KG1 (cell line): ENCODE measurements at places on chromosomes 1 and 21.

DNA sequence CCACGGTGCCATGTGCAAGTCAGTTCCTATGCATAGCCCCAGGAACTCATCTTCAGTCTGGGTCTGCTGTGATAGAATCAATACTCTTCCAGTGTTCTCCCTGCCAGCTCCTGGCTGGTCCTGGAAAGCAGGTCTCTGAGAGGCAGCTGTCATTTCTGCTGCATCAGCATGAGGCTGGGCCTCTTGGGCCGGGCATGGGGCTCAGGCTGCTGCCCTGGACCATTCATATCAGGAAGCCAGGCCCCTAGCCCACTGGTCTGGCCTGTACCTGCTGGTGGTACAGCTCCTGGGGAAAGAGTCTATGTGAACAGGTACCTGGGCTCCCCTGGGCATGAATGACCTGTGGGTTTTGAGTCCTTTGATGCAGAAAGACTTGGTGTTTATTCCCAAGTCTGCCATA, 173.6 kb upstream of the CSF3R start:
- no peak for DNase-seq

DNA sequence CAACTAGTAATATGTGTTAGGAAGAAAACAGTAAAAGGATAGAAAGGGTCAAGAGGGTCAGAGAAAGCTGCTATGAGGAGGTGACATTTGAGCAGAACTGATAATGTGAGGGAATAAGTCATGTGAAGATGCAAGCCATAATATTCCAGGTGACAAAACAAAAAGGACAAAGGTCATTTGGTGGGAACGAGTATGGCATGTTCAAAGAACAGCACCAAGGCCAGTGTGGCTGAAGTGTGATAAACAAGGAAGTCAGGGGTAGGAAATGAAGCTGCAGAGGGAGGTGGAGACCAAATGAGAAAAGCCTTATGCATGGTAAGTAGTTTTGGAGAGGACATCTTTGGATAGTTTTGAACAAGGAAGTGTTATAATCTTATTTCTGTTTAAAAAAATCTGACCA, 46.7 kb downstream of the LPGAT1 start:
- no peak for DNase-seq

DNA sequence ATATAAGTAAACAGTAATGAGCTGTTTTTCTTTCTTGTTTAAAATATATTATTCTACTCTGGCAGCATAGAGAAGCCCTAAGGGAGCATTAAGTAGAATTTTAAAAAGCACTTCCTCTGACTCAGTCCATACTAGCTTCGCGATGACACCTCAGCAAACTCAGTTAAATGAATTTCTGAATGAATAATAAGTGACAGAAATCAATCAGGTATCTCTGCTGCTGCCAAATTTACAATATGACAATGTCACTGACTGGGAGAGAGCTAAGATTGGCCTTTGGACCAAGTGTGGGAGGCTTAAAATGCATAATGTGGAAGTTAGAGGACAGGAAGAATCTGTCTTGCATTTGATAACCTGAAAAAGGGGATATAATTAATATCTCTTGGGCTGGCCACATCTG, 296.1 kb downstream of the HHIPL2 start:
- DNase-seq = no peak

DNA sequence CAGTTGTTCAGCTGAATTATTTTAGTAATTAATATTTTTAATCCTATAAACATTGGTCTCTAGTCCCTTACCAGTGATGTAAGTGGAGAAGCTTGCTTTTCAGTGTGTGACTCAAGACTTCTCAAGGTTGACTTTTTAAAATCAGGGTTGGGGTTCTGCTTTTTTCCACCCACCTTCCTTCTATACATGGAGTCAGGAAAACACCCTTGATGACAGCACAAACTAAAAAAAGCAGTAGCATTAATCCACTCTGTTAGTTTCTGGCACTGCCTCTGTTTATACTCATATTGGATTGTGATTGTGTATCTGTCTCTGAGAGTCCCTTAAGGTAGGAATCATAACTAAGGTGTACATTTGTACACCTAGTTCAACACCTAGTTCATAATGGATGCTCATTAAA, 8.3 kb upstream of the PLEKHO1 start:
- no peak for DNase-seq

GRCh38 chr21:43881283-43881682, 16.3 kb downstream of the AGPAT3 start:
- DNase-seq = no peak

DNA sequence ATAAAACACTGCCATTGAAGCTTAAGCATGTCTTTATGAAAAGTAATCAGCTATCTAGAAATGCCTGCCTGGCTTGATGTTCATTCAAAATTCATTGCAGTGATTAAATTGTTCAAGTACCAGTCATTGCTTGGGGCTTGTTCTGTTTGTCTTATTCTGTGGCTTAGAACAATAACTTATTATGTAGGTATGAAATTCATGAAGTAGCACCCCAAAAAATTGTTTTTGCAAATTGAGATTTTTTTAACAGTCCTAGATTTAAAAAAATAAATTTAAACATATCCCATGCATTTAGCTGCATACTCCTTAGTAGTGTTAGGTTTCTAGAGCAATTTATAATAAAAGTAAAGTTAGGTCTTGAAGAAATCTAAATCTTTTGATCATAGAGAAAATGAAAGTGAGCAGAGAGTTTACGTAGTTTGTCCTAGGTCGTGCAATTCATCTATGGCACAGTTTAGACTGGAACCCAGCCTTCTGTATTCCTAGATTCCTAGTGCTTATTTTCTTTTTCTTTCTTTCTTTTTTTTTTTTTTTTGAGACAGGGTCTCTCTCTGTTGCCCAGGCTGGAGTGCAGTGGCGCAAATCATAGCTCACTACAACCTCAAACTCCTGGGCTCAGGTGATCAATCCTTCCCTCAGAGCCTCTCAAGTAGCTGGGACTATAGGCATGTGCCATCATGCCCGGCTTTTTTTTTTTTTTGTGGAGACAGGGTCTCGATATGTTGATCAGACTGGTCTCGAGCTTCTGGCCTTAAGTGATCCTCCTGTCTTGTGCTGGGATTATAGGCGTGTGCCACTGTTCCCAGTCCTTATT, 9.3 kb downstream of the MIER1 start:
- DNase-seq = no peak

DNA sequence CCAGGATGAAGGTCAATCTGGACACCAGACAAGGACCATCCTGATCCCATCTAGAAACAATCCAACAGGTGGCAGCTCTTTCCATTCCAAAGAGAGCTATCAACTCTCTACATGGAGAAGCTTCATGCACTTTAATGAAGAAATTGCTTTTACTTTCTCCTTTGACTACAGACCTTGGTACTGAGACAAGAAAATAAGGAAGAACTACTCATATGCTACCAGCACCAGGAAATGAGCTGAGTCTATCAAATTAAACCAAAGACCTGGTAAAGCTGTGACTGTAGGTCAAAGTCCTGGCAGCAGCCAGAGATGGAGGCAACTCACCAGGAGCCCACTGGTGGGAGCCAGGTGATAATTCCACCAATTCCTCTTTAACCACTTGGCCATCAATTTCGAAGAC, 64.3 kb upstream of the LRRC8B start:
- DNase-seq = no peak

GRCh38 chr1:59504276-59504675, 207.4 kb downstream of the FGGY start:
- DNase-seq = no peak

- no peak for DNase-seq
Observed at GRCh38 chr1:165841582-165842017, 14.2 kb downstream of the UCK2 start.

- no peak for DNase-seq
Observed at GRCh38 chr1:22975694-22976093, 3.0 kb upstream of the LACTBL1 start.

- DNase-seq = no peak
Observed at GRCh38 chr1:218711001-218711400, 365.9 kb downstream of the TGFB2 start.

- DNase-seq = no peak
Observed at GRCh38 chr1:156428746-156429288, 59.8 kb downstream of the RHBG start.

DNA sequence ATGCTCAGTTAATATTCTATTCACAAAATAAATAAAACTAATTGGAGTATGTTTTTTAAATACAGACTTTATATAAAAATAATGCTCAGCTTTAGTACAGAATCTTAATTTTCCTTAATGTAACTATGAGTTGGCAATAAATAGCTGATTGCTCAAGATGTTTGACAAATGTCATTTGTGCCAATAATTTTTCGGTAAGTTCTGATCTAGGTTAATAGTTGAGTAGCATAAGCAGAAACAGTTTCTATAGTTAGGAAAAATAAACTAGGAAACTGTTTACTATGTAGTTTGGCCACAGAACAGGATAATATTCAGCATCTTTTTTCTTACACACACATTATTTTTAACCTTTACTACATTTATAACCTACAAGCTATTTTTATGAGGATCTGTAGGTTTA, 40.3 kb downstream of the KCTD3 start:
- no peak for DNase-seq

DNA sequence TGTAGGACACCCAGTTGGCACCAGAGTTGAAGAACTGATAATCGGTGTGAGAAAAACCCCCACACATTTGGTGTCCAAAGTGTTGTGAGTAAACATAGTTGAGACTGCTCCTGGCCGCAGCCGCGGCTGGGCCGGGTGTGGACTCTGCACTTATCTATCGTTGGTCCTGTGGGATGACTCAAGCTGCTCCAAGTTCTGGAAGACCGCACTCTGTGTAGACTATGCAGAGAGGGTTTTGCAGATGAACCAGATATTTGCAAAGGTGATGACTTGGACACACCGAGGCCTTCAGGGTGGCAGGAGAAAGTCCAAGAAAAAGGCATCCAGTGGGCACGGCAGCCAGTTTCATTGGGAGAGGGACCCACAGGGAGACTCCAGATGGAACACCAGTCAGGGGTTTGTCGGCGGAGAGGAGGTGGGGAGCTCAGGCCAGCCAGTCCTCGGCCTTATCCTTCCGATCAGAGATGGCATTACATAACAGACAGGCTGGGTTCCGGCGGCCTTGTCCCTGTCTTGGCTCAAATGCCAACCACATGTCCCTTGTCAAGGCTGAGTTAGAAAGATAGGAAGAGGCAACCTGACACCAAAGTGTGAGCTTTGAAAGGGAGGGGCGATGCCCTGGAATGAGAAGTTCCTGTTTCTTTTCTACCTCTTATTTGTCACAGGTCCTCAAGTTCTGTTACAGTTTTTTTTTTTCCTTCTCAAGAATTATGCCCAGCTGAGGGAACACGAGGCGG, 21.1 kb downstream of the C2CD2 start:
- DNase-seq = peak; percentile 49

DNA sequence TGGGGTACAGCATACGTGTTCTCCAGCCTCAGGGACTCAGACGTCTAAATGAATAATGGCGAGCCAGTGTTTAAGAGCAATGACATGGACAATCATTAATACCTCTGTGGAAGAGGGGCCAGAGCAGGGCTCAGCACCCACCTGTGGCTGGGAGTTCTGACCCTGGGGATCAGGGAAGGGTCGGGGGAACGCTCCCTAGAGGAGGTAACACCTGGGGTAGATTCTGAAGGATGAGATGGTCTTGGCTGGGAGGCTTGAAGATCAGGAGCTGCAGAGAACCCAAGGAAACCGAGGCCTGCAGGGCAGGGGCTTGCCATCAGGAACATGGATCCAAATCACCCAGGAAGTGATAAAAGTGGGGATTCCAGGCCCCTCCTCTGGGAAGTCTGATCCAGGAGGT, 138.2 kb upstream of the RUNX3 start:
- DNase-seq = no peak

- DNase-seq = no peak
Observed at GRCh38 chr21:39763272-39763970, 18.4 kb downstream of the IGSF5 start.

- no peak for DNase-seq
Observed at GRCh38 chr21:36482673-36483072, 2.8 kb upstream of the CLDN14 start.
